ENCODE measurements at places on chromosomes 4 and X. TPM values are rescaled to one million over a fixed set of nuclear protein-coding genes. Genes with fewer than 3 reads are reported as not detected.

The LONRF3 gene
- polyA plus RNA-seq, result 2.5 TPM

The STX18 gene
- 25.6 TPM for polyA plus RNA-seq

The MYOZ2 gene
- not detected for polyA plus RNA-seq

The ZCCHC12 gene
- not detected for polyA plus RNA-seq

The F8A1 gene
- 90.4 TPM for polyA plus RNA-seq

The GAGE12F gene
- not detected for polyA plus RNA-seq

The BCORL1 gene
- polyA plus RNA-seq, result 4.5 TPM

The TIGD4 gene
- not detected for polyA plus RNA-seq

The SHROOM2 gene
- not detected for polyA plus RNA-seq

The AASDH gene
- 19.4 TPM for polyA plus RNA-seq

The CCNQ gene
- polyA plus RNA-seq, result 53.6 TPM

The RBMXL3 gene
- polyA plus RNA-seq, result not detected

The CFAP47 gene
- polyA plus RNA-seq, result not detected

The TTC29 gene
- polyA plus RNA-seq, result not detected

The ADRA2C gene
- polyA plus RNA-seq, result not detected

The HMGN5 gene
- 5.5 TPM for polyA plus RNA-seq

The RIPPLY1 gene
- not detected for polyA plus RNA-seq

The BEND4 gene
- 0.28 TPM for polyA plus RNA-seq

The WAS gene
- polyA plus RNA-seq, result 33.8 TPM

The KCNIP4 gene
- 0.26 TPM for polyA plus RNA-seq

The PIGA gene
- 6.4 TPM for polyA plus RNA-seq

The PPP4R3C gene
- polyA plus RNA-seq, result not detected

The PLS3 gene
- polyA plus RNA-seq, result 0.76 TPM

The MAPK10 gene
- polyA plus RNA-seq, result 0.49 TPM

The TLR8 gene
- not detected for polyA plus RNA-seq

The GPR173 gene
- polyA plus RNA-seq, result not detected

The MAGEE1 gene
- polyA plus RNA-seq, result 3.6 TPM

The ATP1B4 gene
- not detected for polyA plus RNA-seq
